Bone marrow (tissue), 2 donors: ENCODE measurements at places on chromosomes 12 and 14.
A peak's percentile ranks its signal among the peaks of the same experiment; 100 is the strongest.

DNA sequence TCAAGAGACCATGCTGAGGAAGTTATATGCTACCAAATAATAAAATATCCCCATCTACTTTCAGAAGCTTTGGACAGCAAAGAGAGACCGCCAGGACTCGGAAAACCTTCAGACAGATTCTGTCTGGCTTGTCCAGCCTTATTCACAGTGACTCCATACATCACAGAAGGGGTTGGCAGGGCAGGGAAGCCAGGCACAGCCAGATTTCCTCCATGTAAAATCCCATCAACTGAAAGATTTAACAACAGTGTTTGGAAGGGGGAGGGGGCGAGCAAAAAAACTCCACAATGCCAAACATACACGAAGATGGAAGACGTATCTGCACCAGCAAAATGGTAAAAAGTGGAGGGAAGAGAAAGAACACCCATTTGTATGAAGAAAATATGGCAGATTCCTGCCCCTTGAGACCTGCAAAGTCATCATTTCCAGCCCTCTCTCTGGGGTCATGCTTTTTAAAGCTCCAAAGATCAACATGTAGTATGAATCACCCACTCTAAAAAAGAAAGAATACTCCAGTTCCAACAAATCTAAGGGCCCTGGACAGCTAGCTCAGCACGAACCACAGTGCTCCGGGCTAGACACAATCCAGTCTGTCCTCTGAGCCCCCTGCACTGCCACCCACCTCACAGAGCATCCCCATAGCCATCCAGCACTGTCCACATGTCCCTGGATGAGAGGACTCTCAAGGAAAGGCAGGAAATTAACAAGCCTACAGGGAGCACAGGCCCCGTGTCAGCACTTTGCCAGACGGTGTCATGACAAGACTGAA is 116.4 kb downstream of the DICER1 start:
- DNase-seq = no peak

- DNase-seq = peak; percentile 46
Measured at GRCh38 chr12:124852329-124852831, 11.3 kb downstream of the SCARB1 start.

- no peak for DNase-seq
Measured at GRCh38 chr12:109670731-109671130, 42.9 kb upstream of the FAM222A start.

- DNase-seq = no peak
Measured at GRCh38 chr12:69442894-69443293, 27.3 kb upstream of the FRS2 start.

DNA sequence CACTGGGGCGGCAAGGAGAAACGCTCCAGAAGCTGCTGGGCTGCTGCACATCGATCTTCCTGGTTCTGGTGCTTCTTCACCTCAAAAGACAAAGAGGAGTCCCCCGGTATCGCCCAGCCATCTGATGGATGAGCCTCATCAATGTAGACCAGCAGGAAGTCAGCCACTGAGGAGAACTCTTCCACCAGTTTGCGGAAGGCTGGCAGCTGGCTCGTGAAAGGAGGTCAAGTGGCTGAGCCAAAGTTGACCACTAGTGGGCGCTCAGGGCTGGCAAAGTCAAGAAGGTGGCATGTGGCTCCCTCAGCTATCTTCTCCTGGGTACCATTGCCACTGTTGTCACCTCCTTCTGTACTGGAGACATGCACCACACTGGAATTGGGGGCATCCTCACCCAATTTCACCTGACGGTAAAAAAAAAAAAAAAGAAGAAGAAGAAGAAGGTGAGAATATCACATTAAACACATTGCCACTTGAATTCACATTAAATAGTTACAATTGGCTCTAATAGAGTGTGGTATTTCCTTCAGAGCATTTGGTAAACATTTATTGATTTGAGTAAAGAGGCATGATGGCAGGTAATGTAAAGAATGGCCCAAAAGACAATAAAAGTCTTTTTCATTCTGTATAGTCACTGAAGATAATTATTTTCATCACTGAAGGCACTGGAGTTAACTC is 8.3 kb downstream of the DIO2 start:
- no peak for DNase-seq

- no peak for DNase-seq
Measured at GRCh38 chr12:57233357-57234232, 4.1 kb downstream of the SHMT2 start.

GRCh38 chr12:92418381-92418780 is 272.7 kb upstream of the BTG1 start:
- no peak for DNase-seq

DNA sequence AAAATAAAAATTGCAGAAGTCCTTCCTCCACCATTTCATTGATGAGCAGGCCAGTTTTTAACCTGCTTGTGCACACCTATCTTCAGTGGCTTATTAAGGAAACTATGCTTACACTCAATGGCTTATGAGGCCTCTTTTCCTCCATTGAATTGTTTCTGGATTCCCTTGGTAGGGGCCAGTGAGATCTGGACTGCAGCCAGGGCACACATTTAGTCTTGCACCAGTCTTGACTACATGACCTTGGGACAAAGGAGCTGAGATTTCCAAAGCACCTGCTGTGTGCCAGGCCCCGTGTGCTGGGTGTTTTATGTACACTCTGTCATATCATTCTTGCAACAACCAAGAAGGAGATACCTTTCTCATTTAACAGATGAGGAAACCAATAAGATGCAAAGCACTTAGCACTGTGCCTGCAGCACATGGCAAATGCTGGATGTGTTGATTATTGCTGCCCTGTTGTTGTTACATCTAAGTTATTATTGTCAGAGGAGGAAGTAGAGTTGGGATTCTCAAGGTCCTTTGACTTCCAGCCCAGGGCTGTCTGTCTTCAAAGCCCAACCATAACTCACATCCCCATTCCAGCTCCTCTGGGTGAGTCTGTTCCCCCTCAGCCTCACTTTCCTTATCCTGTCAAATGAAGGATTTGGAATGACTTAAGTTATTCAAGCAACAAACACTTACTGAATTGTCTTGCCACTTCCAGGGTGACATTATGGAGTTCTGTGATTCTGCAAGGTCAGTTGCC is 31.6 kb upstream of the RIN3 start:
- no peak for DNase-seq

GRCh38 chr14:105256292-105256960 is 8.1 kb downstream of the BTBD6 start:
- no peak for DNase-seq

DNA sequence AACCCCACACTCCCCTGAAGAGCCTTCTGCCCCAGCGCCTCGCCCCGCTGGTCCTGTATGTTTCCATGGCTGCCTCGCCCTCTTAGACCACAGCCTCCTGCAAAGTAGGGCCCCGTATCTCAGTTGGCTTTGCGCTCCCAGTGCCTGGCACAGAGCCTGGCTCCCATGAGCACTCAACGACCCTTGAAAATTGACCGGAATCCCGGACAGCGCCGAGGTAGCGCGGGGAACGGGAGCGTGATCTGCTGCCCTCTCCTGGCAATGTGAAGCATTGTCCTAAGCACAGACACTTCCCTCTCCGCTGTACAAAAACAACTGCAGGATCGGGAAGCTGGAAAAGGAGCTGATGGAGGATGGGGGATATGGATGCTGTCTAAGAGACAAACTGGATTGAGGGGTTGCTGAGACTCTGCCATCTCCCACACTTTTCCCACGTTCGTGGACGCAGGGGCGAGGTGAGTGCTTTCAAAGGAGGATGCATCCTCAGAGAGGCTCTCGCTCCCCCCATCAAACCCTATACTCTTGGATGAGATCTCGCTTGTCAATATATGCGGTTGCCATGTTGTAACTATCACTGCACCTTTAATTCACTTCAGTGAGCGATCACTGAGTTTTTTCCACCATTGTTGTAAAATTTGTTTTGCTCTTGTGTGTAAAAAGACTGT is 10.7 kb upstream of the FKBP4 start:
- DNase-seq = peak; percentile 19

GRCh38 chr12:119423285-119423684 is 88.8 kb downstream of the CCDC60 start:
- DNase-seq = no peak

GRCh38 chr14:96634481-96634880 is 132.3 kb downstream of the PAPOLA start:
- no peak for DNase-seq

- DNase-seq = no peak
Measured at GRCh38 chr14:100084591-100084990, 19.4 kb downstream of the EVL start.

DNA sequence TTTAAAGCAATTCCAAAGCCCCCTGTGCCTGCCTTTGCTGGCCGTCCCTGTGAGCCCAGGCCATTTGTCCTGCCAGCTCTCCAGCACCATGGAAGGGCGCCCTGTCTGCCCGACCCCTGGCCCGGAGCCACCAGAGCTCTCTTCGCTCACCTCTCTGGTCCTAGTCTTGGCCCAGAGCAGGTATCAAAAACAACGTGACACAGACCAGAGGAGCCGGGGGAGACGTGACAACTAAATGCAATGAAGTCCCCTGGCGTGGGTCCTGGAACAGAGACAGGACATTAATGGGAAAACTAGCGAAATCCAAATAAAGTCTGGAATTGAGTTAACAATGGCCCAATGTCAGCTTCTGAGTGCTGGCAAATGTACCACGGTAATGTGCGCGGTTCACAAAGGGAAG is 83.2 kb upstream of the DIO3 start:
- no peak for DNase-seq

DNA sequence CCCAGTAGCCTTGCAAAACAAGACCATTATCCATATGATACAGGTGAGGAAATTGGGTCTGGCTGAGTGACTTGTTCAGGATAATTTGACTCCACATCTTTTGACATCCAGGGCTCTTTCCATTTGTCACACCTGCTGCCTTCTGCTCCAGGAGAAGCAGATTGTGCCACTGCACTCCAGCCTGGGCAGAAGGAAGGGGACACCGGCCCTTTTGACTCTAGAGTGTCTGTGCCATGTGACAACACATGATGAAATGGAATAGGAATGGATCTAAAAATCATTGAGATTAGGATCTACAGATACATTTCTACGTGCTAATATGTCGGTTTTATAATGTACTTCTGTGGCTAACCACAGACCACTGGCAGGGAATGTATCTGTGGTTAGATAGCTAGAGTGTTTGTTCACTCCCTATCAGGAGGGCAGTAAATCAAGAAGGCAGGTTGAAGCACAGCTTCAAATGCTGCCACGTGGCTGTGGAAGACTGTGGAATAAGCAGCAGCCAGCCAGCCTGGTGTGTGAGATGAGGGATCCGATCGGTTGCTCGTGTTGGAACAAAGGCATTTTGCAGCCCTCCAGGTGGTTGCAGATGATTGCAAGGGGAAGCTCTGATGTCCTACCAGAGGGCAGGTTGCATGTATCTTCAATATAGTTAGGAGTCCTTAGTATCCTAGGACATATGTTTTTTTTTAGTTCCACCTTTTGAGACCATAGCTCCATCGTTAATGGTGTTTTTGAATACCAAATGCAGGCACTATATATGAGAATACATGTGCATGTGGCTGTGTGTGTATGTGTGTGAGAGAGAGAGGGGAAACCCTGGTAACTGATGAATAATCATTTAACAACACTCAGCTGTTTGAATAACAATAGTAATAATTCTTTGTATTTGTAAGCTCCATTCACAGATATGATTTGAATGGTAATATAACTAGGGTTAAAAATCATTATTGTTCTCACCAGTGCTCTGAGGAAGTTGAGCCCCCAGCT is 28.6 kb downstream of the EML1 start:
- DNase-seq = no peak

GRCh38 chr12:46373301-46374296 is 1.0 kb upstream of the SLC38A2 start:
- peak; percentile 52 for DNase-seq

DNA sequence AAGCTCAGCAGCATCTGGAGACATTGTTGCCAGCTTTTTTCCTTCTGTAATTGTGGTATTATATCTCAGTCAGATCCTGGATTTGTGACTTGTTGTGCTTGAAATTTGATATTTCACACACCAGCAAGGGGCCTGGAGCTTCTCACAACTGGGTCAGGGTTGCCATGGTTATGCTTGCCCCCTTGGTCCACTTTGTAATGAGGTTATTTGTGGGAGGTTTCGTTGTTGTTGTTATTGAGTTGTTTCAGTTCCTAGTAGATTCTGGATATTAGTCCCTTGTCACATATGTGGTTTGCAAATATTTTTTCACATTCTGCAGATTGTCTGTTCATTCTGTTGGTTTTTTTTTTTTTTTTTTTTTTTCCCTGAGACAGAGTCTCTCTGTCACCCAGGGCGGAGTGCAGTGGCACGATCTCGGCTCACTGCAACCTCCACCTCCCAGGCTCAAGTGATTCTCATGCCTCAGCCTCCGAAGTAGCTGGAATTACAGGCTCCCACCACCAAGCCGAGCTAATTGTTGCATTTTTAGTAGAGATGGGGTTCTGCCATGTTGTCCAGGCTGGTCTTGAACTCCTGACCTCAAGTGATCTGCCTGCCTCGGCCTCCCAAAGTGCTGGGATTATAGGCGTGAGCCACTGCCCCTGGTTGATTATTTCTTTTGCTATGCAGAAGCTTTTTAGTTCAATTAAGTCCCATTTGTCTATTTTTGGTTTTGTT is 80.6 kb upstream of the ETV6 start:
- DNase-seq = no peak

GRCh38 chr14:52043690-52044089 is 25.2 kb downstream of the NID2 start:
- DNase-seq = no peak

GRCh38 chr14:105859717-105860614 is 333.6 kb downstream of the TMEM121 start:
- no peak for DNase-seq

DNA sequence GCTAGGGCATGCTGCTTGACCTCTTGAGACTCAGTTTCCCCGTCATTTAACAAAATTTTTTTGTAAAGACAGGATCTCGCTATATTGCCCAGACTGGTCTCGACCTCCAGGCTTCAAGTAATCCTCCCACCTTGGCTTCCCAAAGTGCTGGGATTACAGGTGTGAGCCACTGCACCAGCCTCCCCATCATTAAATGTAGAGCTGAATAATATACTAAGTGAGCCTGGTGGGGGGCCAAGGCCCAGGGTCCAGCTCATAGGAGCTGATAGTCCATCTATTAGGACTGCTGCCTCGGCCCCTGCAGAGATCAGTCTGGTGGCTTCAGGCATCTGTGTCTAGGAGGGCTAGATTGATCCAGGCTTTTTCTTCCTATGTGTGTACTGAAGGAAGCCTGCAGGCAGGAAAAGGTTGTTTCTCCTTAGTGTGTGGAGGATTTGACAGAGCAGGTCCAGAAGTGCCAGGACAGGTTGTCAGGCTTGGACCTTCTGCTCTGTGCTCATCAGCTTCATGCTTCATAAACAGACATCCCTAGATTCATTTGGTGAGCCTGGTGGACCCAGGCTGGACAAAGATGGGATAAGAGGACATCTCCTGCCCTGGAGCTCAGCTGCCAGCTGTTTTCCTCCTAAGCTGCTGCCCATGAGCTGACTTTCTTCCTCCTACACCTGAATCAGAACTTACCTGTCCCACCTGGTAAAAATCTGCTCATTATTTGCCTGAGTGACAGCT is 135.4 kb downstream of the ZFP36L1 start:
- no peak for DNase-seq

GRCh38 chr14:60753264-60754119 is 18.9 kb downstream of the MNAT1 start:
- no peak for DNase-seq
